ENCODE measurements at places on chromosomes 6 and 20.

DNA sequence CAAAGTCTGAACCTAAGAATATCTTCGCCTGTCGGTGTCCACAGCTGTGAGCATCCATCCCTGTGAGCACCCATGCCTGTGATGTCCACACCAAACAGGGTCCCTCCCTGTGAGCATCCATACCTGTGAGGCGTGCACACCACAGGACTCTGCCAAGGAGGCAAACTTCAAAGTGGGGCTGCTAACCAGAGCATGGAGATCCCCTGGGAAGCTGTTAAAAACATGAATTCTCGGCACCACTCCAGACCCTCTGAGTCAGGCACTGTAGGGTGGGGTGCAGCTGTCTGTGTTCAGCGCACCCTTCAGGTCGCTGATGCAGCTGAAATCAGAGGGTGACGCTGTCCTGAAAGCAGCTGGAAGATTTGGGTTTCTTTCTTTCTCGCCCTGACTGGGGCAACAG, 85.4 kb upstream of the NXT1 start:
- peak; percentile 68 for DNase-seq

GRCh38 chr20:3046677-3047462, 1.0 kb downstream of the MRPS26 start:
- DNase-seq: no peak

GRCh38 chr6:19605624-19606023, 231.5 kb upstream of the ID4 start:
- DNase-seq: no peak

DNA sequence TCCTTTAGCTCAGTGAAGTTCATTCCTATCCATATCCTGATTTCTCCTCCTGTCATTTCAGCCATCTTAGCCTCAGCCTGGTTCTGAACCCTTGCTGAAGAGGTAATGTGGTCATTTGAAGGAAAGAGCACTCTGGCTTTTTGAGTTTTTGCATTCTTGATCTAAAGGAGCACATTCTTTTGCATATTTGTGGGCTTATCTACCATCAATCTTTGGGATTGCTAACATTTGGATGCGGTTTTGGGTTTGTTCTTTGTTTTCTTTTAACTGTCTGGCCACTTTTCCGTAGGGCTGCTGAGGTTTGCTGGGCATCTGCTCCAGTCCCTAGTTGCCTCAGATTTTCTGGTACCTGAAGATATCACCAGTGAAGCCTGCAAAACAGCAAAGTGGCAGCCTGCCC, 238.3 kb downstream of the EPM2A start:
- no peak for DNase-seq

GRCh38 chr20:53736122-53736756, 142.6 kb upstream of the ZNF217 start:
- DNase-seq: no peak

DNA sequence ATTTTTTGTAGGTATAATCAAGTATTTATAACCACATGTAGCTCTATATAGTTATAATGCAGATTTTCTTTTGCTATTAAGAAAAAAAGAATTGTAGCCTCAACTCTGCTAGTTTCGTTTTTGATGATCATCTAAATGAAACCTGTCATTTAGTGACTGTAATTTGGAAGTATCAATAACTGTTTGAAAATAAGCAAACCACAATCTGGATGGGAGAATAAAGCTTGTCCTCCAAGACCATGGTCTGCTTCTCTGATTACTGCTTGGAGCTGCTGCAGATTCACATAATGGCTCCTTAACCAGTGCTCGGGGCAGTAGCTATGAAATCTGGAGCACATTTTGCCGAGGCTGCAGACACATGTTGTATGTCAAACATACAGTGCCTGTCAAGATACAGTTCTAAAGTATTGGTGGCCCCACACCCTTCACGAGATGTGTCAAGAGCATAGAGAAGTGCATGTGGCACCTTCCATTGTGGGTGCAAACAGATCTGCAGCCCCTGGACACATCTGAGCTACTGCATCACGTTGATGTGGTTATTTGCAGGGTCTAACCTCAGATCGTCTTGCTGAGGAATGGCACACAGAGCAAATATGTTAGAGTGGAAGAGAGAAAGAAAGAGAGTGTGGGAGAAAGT, 255.7 kb upstream of the SUPT3H start:
- no peak for DNase-seq

DNA sequence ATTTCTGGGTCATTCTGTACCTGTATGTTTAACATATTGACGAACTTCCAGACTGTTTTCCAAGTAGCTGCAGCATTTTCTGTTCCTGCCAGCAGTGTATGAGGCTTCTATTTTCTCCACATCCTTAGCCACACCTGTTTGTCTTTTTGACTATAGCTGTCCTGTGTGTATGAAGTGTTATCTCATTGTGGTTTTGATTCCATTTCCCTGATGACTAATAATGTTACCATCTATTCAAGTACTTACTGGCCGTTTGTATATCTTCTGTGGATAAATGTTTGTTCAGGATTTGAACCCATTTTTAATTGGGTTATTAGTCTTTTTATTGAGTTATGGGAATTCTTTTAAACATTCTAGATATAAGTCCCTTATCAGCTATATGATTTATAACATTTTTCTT, 95.2 kb downstream of the JAG1 start:
- no peak for DNase-seq

GRCh38 chr6:108544606-108545005, 16.1 kb upstream of the FOXO3 start:
- no peak for DNase-seq

DNA sequence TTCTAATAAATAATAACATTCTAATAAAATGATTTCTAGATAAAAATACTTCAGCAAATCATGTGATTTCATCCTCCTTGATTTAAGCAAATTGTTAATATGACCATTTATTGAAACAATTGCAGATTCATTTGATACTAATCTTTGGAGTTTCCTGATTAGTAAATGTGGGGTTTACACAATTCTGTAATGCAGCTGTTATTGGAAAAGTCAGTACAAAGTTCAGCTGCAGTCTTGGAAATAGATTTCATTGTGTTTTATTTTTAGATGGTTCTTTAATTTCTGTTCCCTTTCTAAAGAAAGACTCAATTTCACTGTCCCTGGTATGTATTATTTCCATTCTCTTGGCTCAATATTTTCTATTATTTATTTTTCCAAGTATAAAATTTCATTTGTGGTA, 342.0 kb downstream of the TBC1D32 start:
- no peak for DNase-seq

GRCh38 chr20:19376451-19377229, 164.2 kb downstream of the SLC24A3 start:
- no peak for DNase-seq

DNA sequence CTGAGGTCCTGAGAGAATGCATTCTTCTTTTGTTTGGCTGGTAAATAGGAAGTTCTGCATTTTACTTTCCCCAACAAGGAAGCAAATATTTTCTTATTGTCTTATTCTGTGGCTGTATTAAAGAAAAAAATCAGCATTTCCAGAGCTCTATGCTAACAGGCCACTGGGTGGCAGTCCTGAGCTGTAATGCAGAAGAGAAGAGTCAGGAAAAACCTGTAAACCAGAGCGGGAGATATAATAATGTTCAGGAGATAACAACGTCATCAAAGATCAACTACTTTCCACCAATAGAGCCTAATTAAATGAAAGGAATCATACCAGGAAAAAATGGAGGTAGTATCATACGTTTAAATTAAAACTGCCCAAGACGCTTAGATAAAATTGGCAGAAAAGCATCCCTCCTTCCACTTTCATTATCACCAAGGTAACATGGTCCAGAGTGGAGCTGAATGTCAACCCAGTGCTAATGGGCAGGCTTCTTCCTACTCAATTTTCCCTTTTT, 55.6 kb upstream of the CARMIL1 start:
- no peak for DNase-seq

DNA sequence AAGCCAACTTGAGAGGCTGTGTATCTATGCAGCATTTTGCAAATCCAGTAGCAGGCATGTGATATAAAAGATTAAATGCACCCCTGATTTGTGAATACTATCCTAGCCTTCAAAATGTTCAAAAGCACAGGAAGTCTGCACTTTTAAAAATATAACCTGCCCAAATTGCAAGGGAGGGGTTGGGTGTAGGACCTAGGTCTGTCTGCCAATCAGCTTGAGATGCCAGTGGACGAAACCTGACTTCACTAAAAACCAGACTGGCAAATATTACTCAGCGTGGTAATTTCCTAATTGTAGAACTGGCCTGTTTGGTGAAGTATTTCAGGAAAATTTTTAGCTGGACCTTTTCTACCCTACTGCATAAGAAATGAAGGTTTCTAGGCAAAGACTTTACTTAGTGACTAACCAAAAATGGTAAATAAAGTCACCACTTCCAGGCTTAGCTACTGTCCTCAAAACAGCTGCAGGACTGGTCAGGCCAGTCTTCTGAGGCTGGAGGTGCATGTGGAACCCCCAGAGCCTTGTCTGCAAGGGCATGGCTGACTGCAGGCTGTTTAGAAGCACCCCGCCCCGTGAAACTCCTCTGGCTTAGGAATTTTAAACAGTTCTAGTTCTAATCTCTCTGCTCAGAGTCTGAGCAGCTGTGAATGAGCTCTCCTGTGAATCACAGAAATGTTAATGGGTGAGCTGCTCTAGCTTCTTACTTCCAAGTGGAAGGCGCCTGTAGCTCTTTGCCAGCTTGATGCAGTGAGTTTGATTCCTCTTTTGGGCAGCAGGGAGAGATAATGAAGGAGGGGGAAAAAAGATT, 104.4 kb upstream of the ESR1 start:
- DNase-seq: no peak

DNA sequence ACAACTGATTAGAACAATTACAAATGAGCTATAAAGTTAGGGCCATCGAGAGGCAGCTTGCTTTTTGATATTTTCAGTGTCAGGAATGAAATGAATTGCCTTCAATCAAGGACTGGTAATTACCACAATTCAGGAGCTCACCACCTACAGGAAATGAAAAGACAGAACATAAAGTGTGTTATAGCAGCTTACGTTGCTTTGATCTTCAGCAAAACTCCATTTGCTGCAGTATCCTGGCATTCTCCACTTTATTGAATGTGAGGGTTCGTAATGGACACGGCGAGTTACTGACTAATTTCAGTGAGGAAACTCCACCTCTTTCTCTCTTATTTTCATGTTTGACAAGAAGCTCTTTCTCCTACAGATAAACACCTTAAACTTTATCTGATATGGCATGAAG, 440.0 kb upstream of the HSF2 start:
- no peak for DNase-seq

DNA sequence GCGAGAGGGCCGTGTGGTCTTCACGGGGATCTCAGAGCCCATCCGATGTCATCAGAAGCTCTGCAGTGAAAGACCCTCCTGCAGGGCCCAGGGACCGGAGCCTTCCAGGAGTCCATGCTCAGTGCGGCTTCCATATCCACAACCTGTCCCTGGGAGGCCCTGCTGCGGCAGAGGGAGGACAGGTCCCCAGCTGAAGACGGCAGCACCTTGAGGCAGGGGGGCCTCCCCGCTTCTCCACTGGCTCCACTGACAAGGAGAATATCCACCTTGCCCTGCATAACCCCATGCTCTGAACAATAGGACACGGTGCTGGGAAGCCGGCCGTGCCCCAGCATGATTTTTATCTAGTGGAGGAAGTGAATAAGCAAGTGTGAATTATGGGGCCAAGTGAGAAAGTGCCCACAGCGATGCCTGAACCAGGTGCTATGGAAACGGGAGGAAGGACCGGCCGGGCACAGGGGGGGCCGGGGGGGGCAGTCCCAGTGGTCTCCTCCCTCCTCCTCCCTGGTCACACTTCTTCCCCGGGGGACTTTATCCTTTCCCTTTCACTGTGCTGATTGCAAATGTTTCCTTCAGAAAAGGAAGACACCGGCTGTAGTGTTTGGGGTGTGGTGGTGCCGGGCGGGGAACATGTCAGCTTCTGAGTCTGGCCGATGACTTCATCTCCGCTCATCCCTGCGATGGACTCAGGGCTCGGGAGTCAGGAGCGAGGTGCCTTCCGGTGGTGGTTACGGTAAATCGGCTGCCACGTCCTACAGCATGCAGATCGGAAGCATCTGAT, 225.1 kb downstream of the ERMARD start:
- peak; percentile 74 for DNase-seq

GRCh38 chr20:62861726-62862336, at the start of gene TCFL5:
TCFL5 (minus strand) TSS chr20:62861822; CDS start chr20:62861670, 152 bp downstream.
- peak; percentile 96 for DNase-seq

GRCh38 chr20:38354227-38354626, 7.9 kb downstream of the LBP start:
- no peak for DNase-seq

- DNase-seq: no peak
Observed at GRCh38 chr6:52663120-52663935, 7.6 kb upstream of the TMEM14A start.

GRCh38 chr6:20691185-20691584, 156.9 kb downstream of the CDKAL1 start:
- no peak for DNase-seq

- no peak for DNase-seq
Observed at GRCh38 chr6:119768201-119768600, 418.6 kb upstream of the MAN1A1 start.

GRCh38 chr6:133203344-133203697, 37.8 kb upstream of the EYA4 start:
- DNase-seq: no peak

DNA sequence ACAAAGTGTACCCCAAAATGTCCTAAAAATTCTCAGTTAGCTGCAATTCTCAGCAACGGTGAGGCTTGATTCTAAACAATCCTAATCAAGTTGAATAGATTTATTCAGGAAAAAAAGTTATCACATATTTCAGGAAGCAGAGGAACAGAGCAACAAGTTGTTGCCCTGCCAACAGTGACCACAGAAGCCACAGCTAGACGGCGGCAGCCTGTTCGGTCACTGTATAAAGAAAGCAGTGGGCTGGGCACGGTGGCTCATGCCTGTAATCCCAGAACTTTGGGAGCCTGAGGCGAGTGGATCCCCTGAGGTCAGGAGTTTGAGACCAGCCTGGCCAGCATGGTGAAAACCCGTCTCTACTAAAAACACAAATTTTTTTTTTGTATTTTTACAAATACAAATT, 171.2 kb upstream of the BMP5 start:
- DNase-seq: no peak

DNA sequence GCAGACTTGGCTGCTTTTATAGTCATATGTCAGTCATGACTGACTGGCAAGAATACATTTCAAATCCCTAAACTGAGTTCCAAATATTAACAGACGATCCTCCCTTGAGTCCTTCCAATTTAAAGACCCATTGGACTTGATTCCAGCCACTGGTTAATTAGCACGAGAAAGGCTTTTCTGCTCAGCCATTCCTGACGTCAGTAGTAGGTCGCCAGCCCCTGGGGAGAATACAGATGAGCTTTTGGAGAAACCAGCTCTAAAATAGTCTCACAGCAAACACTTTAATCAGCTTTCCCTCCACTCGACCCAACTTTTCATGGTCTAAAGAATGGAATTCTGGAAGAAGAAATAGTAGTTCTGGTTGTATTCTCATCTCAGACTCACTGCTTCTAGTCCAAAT, 91.6 kb downstream of the SLC22A3 start:
- no peak for DNase-seq
